ENCODE measurements at places on chromosomes 7 and 10.

- DNase-seq = peak; percentile 79
Observed at GRCh38 chr10:79400146-79401004, 45.0 kb downstream of the ZCCHC24 start.

DNA sequence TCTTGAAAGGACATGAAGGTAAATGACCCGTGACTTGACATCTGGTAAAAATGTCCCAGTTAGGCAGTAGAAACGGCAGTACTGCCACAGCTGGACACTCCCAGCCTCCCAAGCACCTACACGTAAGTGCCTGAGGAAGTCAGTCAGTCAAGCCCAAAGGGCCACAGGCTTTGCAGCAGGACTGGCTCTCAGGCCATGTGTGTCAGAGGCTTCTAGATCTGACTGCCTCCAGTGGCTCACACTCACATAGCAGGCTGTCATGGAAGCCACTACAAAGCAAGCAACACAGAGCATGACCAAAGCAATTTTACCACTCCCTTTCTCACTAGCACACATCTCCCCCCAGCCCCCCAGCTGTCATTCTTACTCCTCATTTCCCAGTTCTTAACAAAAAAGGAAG, 17.8 kb upstream of the CCNJ start:
- DNase-seq = no peak

- no peak for DNase-seq
Observed at GRCh38 chr7:93119191-93119905, 1.6 kb upstream of the SAMD9 start.

DNA sequence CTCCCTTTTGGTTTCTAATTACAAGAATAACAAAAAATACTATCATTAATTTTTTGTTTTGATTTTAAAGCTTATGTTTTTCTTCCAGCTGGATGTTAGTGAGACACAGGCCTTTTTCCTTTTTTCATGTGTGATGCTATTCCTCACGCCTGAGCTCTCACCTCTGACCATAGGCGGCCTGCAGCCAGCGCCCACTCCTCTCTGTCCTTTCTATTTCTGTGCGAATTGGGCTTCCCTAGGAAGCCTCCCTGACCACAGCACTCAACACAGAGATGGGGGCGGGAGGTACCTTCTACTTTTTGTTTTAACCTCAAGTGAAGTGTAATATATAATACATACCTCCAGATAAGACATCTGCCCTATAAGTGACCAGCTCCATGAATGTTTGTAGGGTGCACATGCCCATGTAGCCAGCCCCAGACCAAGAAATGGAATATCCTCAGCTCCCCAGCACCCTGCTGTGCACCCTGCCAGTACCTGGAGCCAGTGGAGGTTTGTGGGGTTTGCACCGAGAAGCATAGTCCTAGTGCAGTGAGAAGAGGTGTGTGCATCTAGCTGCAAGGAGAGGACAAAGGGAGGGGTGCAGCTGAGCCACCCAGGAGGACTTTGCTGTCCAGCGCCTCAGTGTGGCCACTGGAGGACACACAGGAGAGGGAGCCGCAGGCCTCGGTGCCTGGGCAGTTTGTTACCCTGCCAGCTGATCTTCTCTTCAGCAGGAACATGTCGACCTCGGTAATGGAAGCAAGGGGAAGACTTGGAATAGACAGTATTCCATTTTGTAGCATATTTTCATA, 38.5 kb downstream of the BNIP3 start:
- no peak for DNase-seq

DNA sequence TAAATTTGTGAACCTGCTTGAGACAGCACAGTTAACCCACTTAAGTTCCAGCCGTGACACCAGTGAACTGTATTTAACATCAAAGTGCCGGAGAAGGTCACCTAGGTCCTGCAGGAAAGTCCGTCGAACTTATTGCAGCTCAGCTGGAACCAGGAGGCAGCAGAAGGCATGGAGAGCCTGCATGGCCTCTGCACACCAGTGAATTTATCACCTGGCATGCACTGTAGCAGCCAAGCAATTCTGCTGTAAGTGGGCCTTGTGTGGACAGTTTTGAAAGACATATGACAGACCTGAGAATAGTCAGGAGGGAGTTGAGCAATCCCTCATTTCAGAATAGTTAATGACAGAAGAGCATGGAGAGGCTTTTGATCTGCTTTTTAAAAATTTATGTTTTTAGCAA, 108.8 kb downstream of the PLXDC2 start:
- DNase-seq = no peak

GRCh38 chr7:40186586-40186985, 51.8 kb downstream of the SUGCT start:
- no peak for DNase-seq
